ENCODE measurements at places on chromosomes 2 and 18. TPM values are rescaled to one million over a fixed set of nuclear protein-coding genes. Genes with fewer than 3 reads are reported as not detected.

Gene NXPH2
- total RNA-seq = not detected

Gene STPG4
- not detected for total RNA-seq

Gene DNPEP
- total RNA-seq = 42.2 TPM

Gene CACNB4
- 0.15 TPM for total RNA-seq

Gene BCL11A
- 0.15 TPM for total RNA-seq

Gene REG3A
- total RNA-seq = not detected

Gene RESP18
- not detected for total RNA-seq

Gene MARCHF4
- 1.2 TPM for total RNA-seq

Gene AKAIN1
- not detected for total RNA-seq

Gene KCTD1
- total RNA-seq = 9.6 TPM

Gene IL18R1
- total RNA-seq = 1.3 TPM

Gene CCDC68
- 3.7 TPM for total RNA-seq

Gene FMNL2
- 12.6 TPM for total RNA-seq

Gene KIF1A
- not detected for total RNA-seq

Gene PHLPP1
- 5.5 TPM for total RNA-seq

Gene SNORC
- 1.5 TPM for total RNA-seq

Gene GMCL1
- total RNA-seq = 8.4 TPM
